ENCODE measurements at places on chromosomes 7 and 10.

GRCh38 chr10:18561861-18562551, 89.4 kb downstream of the NSUN6 start:
- no peak for DNase-seq

- DNase-seq: no peak
Measured at GRCh38 chr10:101008823-101009423, 9.3 kb downstream of the LZTS2 start.

- DNase-seq: no peak
Measured at GRCh38 chr10:88186335-88186734, 322.9 kb downstream of the PTEN start.

- DNase-seq: no peak
Measured at GRCh38 chr10:103382769-103383168, 13.5 kb downstream of the ATP5MK start.

DNA sequence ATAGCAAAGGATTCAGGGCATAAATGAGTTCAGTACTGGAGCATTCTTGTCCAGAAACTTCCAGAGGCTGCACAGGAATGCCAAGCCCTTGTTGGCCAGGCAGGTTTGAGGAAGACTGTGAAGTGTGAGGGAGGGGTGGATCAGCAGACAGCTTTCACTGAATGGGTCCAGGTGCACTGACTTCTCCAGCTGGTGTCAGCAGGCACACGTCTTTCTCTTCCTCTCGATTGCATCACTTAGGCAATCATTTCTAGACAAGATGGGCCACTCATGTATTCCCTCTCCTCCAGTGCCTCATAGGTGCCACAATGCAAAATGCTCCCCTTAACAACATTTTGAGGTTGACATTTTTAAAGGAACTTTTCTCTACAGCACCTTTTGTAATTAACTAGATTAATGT, 15.6 kb upstream of the PLEKHS1 start:
- DNase-seq: no peak

GRCh38 chr7:149459540-149460452, 1.1 kb downstream of the ZNF777 start:
- DNase-seq: no peak

- no peak for DNase-seq
Measured at GRCh38 chr10:78772486-78772885, 296.3 kb upstream of the ZMIZ1 start.

- no peak for DNase-seq
Measured at GRCh38 chr7:1738511-1738910, 68.4 kb downstream of the ELFN1 start.

DNA sequence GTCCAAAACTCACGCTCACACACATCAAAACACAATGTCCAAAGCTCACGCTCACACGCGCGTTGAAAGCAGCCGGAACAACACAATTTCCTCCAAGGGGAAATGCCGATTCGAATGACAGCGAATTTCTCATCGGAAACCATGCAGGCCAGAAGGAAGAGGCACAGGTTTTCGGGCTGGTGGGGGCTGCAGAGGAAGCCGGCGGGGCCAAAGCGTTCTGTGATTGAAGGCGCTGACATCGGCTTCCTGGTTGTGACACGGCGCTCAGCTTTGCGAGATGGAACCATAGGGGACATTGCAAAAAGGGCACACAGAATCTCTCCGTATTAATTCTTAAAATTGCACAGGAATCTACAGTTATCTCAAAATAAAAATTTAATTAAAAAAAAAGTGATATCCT, 61.3 kb downstream of the FOXL3 start:
- DNase-seq: peak; percentile 37

- DNase-seq: no peak
Measured at GRCh38 chr10:3451516-3452172, 279.1 kb upstream of the PITRM1 start.

DNA sequence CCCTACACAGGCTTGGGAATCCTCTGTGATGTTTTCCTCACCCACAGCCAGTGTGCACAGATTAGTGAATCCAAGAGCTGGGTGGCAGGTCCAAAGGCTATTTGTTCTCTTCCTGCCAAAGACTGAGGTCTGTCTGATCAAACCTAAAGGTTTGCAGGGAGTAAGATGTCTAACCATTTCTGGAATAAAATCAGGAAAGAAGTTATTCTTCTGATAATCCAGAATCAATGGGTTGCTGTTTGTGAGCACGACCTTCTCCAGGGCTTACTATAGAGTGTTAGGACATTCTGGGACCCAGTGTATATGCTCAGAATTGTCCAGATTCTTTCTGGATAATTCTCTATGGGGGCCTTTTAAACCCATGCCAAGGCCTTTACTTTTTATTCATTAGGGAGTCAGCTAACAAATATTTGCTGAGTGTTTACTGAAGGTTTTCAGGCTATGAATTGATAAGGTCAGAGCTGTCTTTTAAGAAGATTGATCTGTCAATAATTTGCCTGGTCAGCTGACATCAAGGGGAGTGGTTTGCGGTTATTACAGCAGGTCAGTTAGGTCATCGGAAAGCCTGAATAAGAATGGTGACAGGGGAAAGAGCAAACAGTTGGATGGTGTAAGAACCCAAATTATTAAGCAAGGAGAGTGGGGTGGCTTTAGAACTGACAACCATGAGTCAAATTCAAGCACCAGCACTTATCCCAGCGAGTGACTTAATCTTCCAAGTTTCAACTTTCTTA, 7.5 kb upstream of the TECTB start:
- no peak for DNase-seq

- no peak for DNase-seq
Measured at GRCh38 chr7:2097492-2097891, 135.3 kb downstream of the MAD1L1 start.

DNA sequence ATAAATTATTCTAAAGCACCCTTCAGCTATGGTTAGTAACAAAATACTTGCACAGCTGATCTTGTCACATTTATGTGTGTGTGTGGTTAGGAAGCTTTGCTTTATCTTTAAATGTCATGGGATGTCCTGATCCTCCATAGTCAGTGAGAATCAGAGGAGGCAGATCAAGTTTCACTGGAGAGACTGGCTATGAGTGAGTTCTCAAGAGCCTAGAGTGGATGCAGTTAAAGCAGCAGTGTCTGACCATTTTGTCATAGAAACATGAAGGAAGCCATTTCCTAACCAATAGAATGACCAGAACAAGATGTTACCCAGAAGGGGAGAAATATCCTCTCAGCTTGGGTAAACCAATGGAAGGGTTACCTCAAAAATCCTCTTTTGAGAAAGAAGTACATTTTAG, 207.2 kb upstream of the DKK1 start:
- no peak for DNase-seq

DNA sequence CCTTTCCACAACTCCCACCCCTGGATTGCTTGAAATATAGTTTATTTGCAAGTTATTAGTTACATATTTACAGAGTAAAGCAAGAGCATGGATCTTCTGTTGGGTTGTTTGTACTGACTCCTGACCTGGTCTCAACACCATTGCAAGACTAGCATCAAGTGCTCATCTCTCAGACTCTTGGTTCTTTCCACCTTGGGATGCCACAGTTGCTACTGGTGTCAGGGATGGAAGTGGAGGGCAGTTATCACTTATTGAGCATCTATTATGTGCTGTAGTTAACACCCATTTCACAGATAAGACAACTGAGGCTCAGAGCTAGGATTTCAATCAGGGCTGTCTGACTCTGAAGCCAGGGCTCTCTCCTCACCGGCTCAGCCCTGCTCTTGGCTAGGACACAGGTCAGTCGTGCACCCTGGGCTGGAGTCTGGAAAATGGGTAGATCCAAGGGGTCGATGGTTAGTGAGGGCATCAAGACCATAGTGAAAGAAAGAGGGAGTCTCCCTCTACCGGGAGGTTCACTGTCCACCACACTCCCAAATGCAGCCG, 614 bp upstream of the ADAMTS14 start:
- no peak for DNase-seq

GRCh38 chr10:91632671-91633550, at the start of gene PPP1R3C:
Gene PPP1R3C (minus strand): TSS chr10:91633071. CDS start chr10:91632969, 102 bp downstream.
- no peak for DNase-seq

DNA sequence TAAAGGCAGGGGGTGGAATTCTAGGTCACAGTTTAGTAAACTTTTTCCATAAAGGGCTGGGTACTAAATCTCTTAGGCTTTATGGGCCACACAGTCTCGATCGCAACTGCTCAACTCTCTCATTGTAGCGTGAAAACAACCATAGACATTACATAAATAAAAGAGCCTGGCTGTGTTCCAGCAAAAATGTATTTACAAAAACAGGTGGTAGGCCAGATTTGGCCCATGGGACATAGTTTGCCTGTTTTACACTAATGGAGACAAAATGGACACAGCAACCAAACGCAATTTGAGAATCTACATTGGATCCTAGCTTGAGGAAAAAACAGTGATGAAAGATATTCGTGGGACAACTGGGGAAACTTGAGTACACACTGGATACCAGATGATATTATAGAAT, 23.2 kb upstream of the MALSU1 start:
- no peak for DNase-seq

DNA sequence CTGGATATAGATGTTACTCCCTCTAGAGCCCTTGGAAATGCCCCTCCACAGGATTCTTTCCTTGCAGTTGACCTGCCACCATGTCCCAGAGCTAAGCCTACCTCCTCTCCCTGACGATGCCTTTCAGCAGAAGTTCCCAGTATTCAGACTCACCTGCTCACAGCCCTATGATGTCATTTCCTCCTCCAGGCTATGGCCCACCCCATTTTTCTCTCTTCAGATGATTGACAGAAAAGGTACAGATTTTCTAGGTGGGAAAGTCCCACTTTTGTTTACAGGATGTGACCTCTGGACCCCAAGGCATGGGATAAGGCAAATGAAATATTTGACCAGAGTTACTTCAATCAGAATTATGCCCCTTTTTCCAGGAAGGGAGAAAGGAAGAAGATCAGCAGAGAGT, 280.2 kb upstream of the PHYHIPL start:
- no peak for DNase-seq

DNA sequence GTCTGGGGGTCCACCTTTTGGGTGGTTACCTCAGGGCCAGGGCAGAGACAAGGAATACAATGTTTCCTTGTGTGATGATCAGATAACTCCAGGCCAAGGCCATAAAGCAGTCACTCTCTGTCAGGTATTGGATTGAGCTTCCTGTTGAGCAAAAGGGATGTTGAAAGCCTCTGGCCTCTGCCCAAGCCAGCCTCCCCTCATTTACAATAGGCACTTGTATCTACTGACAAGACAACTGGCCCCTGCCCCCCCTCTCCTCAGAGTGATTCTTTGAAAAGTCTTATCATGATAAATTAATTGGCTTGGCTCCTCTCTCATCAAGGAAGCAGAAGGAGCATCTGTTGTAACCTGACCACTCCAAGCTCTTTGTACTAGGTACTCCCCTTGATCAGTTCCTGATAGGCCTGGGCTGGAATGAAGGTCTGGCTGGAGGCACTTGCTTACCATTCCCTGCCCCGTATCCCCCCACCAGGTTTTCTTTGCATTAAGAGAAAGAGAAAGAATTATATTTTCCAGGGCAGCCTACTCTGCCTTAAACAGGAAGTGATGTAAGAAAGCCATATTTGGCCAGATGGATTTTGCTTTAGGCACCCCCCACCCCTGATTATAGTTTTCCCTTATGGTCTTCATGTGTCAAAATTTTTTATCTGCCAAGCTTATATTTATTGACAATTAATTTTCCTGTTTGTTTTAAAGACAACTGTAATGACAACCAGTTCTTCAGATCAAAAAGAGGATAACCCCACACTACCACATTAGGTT, 42.1 kb upstream of the HPS1 start:
- no peak for DNase-seq

DNA sequence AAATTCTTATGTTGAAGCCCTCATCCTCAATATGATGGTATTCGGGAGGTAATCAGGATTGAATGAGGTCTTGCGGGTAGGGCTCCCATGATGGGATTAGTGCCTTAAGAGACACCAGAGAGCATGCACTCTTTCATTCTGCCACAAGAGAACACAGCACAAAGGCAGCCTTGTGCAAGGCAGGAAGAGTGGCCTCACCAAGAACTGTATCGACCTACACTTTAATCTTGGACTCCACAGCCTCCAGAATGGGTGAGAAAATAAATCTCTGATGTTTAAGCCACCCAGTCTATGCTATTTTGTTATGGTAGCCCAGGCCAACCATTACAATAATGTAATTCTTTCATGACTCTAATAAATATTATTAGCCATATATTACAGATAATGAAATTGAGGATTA, 8.4 kb downstream of the SEM1 start:
- no peak for DNase-seq

DNA sequence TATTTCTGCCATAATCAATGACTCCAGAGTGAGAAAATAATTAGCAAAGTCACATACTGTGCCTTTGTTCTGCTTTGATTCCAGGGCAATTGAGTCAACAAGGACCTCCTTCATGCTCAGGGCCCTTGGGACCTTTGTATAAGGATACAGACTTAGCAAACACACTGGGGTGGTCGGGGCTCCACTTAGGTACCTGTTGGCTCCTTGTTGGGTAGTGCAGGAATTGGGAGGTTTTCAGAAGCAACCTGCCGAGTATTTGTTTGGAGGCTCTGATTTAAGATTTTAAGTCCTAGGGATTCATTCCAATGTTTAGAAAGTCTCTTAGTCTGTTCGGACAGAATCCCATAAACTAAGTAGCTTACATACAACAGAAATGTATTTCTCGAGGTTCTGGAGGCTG, 3.0 kb downstream of the ADCK2 start:
- DNase-seq: no peak

DNA sequence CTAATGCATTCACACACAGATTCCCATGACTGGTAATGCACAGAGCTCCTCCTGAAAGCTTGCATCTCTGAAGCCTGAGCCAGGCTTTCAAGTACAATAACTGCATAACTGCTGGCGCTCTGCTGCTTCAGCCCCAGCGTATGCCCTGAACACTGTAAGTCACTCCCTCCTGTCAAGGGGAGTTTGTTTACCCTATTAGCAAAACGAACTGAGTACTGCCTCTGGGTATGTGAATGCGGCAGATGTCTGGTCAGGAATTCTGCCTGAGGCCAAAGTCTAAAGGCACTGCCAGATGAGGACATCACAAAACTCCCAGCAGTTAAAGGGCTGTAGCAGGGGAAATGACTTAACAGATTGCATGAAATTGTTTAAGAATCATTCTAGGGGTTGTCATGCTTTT, 97.7 kb downstream of the NRCAM start:
- no peak for DNase-seq

DNA sequence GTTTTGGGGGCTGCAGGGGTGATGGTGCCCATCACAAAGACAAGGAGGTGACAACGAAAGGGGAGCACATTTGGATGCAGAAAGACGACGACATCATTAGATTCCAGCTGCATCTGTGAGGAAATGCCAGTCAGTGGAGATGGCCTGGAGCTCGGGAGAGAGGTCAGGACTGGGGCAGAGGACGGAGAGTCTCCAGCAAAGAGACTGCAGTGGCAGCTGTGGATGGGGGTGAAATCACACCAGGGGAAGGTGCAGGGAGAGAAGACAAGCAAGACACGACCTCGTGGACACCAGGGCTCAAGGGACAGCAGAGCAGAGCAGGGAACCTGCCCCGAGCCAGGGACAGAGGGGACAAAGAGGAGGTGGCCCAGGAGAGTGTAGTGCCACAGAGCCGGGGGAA, 203.4 kb downstream of the PRPF18 start:
- DNase-seq: no peak
